ENCODE measurements at places on chromosomes 6 and 20.
A peak's percentile ranks its signal among the peaks of the same experiment; 100 is the strongest.

DNA sequence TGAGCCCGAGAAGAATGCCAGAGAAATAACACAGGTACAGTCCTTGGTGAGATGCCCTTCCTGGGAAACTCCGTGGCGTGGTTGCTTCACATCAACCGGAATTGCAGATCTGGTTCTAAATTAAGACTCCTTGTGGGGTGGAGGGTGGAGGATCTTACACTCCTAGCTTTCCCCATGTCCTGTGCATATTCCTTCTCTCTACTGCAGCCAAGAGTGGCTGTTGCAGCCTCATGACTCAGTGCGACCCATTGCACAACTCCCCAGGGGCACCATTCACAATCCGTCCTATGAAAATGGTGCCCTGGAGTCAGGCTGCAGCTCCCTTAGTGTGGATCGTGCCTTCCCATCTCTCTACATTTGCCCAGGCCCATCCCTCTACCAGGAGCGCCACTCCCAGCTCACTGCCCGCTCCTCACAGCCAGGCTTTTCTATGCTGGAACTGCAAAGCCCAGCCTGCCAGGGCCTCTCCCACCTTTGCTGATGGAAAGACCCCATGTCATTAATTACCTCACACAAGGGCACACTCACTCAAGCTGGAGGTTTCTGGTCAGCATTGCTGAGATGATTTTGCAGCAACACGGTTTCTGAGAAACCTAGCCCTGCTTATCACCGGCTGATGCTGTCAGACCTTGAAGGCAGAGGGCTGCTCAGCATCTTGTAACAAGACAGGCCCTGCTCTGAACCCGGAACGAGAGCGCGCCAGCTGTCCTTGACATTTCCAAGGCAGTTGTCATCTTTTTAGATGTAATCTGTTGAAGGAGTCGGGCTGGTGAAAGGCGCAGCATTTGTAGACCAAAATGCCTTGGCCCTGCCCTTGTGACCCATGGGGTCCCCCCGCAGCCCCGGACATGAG is 39.7 kb downstream of the SIRPA start:
- peak; percentile 97 for DNase-seq

DNA sequence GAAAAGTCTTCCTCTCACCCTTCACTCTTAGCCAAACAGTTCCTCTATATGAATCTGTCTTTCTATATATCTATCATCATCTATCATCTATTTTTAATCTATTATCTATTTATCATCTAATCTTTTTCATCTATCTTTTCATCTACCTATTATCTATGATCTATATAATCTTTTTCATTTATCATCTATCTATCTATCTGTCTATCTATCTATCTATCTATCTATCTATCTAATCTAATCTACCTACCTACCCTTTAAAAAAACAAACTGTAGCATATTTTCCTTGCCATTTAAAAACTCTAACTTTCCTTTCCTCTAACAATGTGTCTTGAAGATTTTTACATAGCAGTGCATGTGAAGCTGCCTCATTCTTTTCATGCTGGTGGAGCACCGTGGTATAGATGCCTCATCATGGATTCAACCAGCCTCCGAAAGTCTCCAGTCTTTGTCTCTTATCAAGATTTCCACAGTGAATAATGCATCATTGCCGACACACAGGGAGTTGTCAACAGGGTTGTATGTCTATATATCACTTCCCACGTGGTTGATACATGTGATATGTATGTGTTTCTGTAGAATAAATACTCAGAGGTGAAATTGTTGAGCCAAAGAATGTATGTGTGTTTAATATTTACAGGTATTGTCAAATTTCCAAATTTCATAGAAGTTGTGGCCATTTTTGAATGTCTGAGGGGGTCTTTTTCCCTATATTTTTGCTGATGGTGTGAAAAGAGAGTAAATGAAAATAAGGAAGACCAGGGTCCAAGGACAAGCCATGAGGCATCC is 51.3 kb downstream of the VEGFA start:
- no peak for DNase-seq

DNA sequence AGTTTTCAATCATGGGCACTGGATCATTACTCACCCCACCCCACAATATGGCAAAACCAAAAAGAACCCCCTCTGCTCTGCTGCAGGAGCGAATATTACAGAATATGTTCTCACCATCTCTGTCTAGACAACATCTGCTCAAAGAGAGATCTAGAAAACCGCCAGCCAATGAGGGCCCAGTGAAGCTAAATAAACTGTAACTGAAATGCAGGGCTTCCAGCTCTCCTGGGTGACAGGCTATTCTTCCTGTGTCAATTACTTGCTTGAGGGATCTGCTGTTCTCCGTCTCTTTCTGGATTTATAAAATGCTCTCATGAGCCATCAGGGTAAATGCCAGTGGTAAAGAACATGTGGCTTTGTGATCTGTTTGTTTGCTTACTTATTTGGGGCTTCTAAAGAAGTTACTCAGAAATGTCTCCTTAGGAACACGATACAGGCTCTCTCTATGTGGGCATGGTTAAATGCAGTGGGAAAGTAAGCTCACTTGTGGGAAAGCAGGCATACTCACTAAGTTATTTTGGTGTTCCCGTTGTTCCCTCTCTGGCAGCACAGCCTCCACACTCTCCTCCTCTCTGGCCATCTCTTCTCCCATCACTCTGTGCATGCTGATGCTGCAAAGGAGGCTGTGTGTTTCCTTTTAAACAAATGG is 44.8 kb downstream of the TTI1 start:
- DNase-seq = no peak

DNA sequence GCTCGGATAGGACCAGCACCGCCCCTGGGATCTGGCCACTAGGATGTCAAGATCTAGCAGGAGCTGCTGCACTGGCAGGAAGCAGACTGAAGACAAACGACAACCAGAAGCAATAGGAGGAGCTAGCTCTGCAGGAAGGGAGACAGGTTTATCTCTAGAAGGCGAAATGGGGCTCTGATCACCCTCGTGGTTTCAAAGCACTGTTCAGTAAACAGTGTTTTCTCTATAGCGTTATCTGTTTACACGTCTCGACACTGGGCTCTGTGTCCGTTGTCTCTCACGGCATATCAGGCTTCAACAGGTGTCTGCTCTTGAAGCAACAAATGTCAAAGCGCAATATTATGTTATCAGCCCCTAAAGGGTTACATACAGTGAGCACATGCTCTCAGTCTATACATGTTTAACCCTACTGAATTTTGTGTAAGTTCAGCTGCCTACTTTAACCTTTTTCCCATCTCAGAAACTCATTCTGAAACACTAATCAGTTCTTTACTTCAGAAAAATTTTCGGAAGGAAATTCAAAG is 23.8 kb downstream of the TMEM14B start:
- DNase-seq = no peak

GRCh38 chr20:42399802-42400201 is 781.6 kb upstream of the CHD6 start:
- DNase-seq = no peak

GRCh38 chr6:115583290-115583689 is 477.4 kb downstream of the FRK start:
- no peak for DNase-seq

- DNase-seq = no peak
Measured at GRCh38 chr20:24605937-24606455, 136.6 kb downstream of the SYNDIG1 start.

DNA sequence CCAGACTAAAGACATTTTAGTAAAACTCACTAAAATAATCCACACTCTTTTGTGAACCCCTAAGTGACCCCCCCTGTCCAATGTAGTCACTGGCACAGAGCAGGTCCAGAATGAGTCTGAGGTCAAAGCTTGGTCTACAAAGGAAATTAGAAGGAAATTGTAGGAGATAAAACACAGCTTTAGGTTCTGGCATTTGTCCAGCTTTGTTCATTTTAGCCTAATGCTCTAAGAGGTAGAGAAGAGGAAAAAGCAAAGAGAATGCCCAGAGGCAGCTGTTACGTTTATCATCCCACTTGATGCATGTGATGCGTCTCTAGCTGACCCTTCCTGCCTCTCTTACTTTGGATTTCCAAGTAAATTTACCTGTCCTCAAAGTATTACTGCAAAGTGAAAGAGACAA is 62.5 kb downstream of the CNKSR3 start:
- DNase-seq = peak; percentile 85

Data from fibroblast of pulmonary artery (primary cell).